Stimulated activated CD4-positive, alpha-beta T cell treated with anti-CD3 and anti-CD28 coated beads, Interleukin-1b, Interleukin-23, amount 100 ng/mL, for 4 hours (primary cell): ENCODE measurements at places on chromosomes 2 and 18.
A peak's percentile ranks its signal among the peaks of the same experiment; 100 is the strongest.

DNA sequence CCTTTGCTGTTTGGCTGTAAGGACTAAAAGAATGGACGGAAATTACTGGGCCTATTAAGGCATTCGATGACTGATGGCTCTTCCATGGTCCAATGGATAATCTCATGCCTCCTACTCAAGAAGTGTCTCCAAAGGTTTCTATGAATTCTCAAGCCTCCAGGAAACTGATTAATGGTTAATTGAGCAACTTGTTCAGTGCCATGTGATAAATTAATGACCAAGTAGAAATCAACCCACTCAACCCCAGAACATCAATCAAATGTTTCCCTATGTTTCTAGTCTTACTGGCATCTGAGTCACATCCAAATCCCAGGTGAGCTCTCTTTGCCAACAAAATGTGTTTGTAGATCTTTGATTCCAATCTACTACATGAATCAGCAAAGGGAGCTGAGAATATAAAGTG is 103.6 kb downstream of the NXPH2 start:
- no peak for DNase-seq

GRCh38 chr2:96486696-96487095 is 18.5 kb downstream of the NEURL3 start:
- DNase-seq, result no peak

- DNase-seq, result no peak
These were observed 765 bp upstream of the DIPK1C start for GRCh38 chr18:74457725-74458421.

GRCh38 chr18:56639104-56639381 is 651 bp upstream of the TXNL1 start:
- DNase-seq, result no peak

GRCh38 chr18:76459687-76460350 is 35.2 kb downstream of the ZNF516 start:
- no peak for DNase-seq

- DNase-seq, result no peak
These were observed 147.4 kb downstream of the ZEB2 start for GRCh38 chr2:144372410-144373080.

DNA sequence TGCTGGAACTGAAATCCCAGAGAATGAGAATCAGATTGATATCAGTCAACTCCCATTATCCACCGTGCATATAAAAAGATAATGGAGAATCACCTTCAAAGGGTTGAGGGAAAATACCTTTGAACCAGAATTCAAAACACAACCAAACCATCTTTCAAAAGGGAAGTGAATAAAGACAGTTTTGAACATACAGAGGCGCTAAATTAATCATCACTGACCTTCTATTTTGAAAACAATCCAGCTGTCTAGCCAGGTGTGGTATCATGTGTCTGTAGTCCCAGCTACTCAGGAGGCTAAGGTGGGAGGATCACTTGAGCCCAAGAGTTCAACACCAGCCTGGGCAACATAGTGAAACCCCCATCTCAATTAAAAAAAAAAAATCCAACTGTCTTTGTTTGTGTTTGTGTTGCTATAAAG is 63.6 kb downstream of the TRABD2A start:
- DNase-seq, result no peak

- no peak for DNase-seq
These were observed 15.5 kb downstream of the REG3G start for GRCh38 chr2:79041032-79041448.

- DNase-seq, result no peak
These were observed 11.4 kb downstream of the EIF2AK3 start for GRCh38 chr2:88615822-88616221.

GRCh38 chr2:225894236-225894980 is 494.9 kb downstream of the NYAP2 start:
- no peak for DNase-seq

- no peak for DNase-seq
These were observed 1110.6 kb upstream of the ACVR2A start for GRCh38 chr2:146734042-146734820.

DNA sequence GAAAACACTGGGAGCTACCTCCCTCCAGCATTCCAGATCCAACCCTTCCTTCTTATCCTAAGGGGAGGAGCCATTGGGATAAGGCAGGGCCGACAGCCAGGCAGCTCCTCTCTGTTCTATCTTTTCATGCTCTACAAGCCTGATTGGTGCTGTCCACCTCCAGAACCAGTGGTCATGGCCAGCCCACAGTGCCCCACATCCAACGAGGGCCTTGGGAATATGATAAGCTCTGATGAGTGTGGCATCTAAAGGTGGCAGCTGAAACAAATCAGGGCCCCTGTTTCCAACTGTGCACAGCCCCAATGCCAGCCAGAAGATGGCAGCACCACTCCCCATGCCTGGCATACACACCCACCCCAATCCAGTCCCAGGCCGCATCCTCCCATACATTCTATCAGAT is 329.3 kb downstream of the C1D start:
- no peak for DNase-seq

GRCh38 chr2:197158591-197159550 is 151.7 kb downstream of the ANKRD44 start:
- no peak for DNase-seq

DNA sequence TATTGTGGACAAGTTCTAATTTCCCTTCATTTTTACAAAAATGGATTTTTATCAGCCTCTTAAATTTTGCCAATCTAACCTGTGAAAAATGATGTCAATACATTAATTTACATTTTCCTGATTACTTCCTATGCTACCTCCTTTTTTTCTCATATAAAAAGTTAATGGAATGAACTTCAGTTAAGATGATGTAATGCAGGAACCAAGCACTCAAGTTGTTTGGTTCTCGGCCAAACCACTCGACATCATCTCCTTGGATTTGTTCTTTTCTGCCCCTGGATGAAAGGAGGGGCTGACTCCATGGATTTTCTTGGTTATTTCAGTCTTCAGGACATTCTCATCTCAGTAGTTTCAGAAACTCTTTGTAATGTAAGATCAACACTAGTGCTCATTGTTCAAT is 253.1 kb upstream of the NXPH2 start:
- no peak for DNase-seq

DNA sequence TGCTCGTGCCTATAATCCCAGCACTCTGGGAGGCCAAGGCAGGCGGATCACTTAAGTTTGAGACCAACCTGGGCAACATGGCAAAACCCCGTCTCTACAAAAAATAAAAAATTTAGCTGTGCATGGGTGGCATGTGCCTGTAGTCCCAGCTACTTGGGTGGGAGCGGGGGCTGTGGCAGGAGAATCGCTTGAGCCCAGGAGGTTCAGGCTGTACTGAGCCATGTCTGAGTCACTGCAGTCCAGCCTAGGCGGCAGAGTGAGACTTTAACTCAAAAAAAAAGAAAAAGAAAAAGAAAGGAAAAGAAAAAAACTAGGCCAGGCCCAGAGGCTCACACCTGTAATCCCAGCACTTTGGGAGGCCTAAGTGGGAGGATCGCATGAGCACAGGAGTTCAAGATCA is 30.8 kb downstream of the TWSG1 start:
- no peak for DNase-seq

DNA sequence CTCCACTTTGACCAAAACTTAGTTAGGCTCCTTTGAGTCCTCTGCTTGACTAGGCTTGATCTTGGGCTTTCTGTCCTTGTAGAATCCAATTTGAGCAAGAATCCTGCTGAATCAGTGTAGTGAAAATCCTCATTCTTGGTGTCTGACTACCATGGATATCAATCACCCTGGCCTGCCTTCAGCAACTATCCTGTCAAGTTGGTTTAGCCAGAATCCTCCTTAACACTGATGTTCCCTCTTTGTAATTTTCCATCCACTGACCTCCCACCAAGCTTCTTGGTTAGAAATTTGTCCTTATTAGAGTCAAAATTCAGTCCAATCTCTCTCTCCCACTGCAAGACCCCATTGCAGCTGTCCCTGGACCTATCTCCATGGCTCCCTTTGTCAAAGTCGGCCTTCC is 494 bp upstream of the RBM45 start:
- DNase-seq, result no peak

DNA sequence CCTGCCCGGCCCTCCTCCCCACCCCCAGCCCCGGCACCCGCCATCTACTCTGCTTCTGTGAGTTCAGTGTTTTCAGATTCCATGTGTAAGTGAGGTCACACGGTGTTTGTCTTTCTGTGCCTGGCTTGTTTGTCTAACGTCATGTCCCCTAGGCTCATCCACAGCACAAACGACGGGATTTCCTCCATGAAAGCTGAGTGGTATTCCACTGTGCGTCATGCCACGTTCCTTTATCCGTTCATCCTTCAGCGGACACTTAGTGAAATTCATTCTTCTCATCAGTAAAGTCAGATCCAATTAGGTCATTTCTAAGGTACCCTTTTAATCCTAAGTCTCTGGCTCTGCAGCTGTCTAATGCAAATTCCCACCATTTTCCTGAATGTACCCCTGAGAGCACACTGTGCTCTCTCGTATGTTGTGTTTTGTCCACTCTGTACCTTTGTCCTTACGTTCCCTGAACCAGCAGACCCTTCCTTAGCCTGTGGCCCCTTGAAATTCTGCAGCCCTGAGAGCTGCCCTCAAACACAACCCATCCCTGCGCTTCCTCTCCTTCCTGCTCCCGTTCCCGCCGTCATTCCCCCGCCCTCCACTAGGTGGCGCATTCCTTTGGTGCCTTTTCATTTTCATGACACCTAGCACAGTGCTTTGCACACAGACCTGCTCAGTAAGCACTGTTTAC is 44.1 kb downstream of the TRAPPC12 start:
- DNase-seq, result peak; percentile 76

- DNase-seq, result no peak
These were observed 233.3 kb downstream of the FHOD3 start for GRCh38 chr18:36530676-36531405.

DNA sequence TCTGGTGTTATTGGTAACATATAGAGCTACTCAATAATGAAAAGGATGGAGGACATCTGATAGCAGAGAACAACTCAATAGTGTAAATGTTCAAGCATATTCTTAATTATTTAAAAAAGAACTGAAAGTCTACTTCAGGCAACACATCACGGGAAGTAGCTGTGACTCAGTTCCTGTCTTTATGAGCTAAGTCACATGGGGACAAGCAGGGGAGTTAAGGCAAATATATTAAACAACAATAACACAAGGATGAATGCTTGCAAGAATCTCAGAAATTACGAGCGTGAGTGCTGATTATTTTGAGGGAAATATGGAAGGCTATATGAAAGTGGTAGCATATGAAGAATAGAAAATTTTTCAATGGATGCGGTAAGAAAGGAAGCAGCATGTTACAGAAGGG is 4.0 kb upstream of the HNMT start:
- DNase-seq, result no peak

GRCh38 chr2:109256921-109257320 is 127.9 kb downstream of the SH3RF3 start:
- no peak for DNase-seq

DNA sequence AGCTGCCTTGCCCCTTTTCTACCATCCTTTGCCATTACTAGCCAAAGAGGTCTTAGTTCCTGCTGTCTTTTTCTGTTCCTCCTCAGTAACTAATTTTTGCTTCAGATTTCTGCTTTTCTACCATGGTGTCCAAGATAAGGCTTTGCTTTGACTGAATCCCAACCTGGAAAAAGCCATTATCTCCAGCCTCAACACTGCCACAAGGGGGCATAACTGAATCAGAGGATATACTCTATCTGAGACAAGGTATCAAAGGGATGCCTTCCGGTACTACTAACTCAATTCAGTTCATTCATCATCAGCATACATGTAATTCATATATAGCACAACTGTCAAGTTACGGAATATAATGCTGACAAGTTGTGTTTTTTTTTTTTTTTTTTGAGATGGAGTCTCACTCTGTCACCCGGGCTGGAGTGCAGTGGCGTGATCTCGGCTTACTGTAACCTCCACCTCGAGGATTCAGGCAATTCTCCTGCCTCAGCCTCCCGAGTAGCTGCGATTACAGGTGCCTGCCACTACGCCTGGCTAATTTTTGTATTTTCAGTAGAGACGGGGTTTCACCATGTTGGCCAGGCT is 11.4 kb downstream of the OSGEPL1 start:
- DNase-seq, result no peak

DNA sequence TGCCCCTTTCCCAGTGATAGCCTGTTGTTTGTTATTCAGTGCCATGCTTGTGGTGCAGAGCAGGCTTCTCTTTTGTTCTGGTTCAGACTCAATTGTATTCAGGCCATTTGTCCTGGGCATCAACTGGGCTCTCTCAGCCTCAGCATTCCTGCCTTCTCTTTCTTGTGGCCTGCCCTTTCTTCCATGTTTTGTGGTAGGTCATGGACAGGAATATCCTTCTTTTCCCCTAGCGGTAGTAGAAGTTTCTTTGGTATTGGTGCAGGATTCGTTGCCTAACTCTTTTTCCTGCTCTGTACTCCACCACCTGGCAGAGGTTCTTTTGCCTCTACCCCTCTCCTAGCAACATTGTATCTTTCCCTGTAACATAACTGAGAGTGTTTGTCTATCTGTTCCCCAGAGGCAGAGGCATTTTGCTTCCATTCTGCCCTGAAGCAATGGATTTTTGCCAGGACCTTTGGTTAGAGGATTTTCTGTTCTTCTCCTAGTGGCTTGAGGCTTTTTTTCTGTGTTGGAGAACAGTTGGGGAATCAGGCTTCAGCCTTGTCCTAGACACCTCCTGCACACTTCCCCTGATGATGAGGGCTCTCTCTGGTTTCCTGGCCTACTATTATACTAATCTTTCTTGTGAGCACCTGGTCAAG is 68.5 kb downstream of the NCOA1 start:
- DNase-seq, result no peak

- DNase-seq, result no peak
These were observed 533.6 kb upstream of the FSHR start for GRCh38 chr2:49687918-49688317.

GRCh38 chr2:29601872-29602271 is 319.5 kb downstream of the ALK start:
- no peak for DNase-seq

- DNase-seq, result no peak
These were observed 50.0 kb downstream of the MC4R start for GRCh38 chr18:60322591-60322990.

- DNase-seq, result no peak
These were observed 74.9 kb downstream of the MTCL1 start for GRCh38 chr18:8780227-8780626.

DNA sequence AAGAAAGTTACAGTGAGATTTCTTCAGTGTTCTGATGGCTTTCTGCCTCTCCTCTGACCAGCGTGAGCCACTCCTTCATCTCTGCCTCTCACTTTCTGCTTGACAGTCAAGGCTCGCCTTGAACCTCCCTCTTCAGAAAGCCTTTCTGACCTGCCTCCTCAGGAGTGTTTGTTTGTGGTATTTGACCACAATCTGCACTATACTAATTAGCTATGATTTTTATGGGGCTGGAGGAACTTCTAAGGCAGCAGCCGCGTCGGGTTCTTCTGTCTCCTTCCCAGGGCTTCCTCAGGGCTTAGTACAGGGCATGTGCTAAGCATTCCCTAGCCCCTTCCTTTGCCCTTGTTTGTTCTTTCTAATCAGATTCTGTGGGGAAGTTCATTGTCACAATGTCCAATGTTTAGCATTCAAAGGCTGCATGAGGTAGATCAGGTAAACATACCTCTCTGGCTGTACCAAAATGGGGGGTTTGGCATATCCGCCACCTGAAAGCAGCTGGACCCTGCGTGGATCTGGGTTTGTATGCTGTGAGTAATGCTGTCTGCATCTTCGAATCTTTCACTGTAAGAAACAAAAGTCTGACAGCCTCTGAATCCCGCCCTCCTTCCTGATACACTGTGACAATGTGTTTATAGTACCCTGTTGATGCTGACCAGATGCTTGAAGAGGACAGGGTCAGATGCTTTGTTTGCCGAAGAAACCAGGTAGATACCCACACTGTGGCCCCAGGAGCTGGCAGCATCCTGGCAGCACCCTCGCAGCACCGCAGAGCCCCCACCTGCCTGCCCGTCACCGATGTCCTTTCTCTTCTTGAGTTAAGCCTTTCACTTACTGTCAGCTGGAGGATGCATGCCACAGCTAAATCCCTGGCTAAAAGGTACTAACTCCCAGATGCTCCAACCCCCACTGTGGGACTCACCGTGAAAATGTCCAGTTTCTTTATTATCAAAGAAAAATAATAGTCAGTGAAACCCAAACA is 260.8 kb upstream of the HDAC4 start:
- no peak for DNase-seq
